Inflammatory macrophage (primary cell): ENCODE measurements at places on chromosomes 4 and X.

- DNase-seq: no peak
These were observed 77.0 kb upstream of the SPRY1 start for GRCh38 chr4:123319639-123320038.

DNA sequence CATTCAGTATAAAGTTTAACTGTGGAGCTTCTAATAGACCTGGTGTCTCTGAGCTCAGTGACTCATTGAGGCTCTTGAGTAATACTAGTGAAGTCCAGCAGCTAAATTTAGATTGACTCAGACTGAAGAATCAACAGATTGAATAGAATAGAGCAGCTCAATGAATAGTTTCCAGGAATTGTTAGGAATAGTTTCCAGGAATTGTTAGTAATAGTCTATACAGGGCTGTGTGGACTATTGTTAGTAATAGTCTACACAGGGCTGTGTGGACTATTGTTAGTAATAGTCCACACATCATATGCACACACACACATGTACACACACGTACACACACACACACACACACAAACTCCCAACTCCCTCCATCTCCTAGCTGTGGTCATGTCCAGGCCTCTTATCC, 3.0 kb downstream of the GIMD1 start:
- DNase-seq: peak; percentile 69

- no peak for DNase-seq
These were observed 41.8 kb downstream of the C4orf50 start for GRCh38 chr4:5976431-5976830.

DNA sequence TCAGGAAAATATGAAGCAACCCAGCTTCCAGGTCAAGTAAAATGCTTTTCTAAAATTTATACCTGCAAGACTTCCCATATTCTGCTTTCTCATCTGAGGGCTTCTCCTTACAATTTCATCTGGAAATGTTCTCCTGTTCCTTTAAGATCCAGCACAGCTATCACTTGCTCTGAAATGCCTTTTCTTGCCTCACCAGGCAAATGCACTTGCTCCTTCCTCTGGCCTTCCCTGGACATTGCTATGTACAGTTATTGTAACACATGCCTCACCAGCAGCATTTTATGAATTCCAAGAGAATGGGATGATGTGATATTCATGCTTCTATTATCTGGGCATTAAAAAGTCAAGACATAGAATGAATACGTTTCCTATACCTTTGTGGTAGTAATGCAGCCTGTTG, 842.1 kb upstream of the INTU start:
- no peak for DNase-seq

- DNase-seq: no peak
These were observed 69.2 kb upstream of the MAML3 start for GRCh38 chr4:140223056-140223810.

DNA sequence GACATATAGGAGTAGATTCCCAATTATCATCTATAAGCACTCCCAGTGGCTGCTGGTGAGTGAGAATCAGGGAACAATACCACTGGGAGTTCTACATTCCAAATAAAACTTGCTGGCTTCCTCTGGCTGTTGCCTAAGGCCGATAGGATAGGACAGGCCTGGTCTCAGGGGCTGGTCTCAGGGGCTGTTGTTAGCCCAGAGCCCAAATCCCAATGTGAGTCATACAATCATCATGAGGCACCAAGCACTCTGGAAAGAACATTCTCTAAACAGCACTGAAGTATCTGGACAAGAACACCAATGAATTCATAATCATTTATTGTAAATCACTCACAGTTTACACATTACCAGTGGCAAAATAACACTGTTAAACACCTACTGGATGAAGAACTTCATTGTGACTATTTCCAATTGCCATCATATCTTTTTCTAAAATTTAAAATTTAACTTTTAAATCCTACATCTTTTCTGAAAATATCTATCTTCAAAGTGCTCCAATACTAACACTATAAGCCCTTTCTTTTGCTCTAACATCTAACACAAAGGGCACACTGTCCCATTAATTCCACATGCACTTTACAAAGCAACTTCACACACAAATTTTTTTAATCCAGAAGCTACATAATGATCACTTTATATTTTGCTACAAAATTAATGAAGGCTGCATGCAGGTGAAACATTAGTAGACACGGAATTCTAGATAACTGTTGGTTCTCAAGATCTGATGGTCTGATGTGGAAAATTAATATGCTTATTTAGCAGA, 67.6 kb upstream of the TMEM150C start:
- DNase-seq: no peak
